Chondrocyte (in vitro differentiated cells): ENCODE measurements at places on chromosomes 2 and 18.

- peaks cover under 1% of the 10 kb centered on the region for H3K36me3 ChIP-seq
- no peaks in the 10 kb centered on the region for H3K4me1 ChIP-seq
- no peak for DNase-seq
- no peak overlapping the region for H3K27ac ChIP-seq
Measured at GRCh38 chr2:142843731-142844130, 33.7 kb upstream of the KYNU start.

- no peak overlapping the region for H3K4me3 ChIP-seq
- H3K36me3 ChIP-seq, result no peaks in the 10 kb centered on the region
- DNase-seq, result no peak
- H3K4me1 ChIP-seq, result peaks cover 6% of the 10 kb centered on the region
- H3K27ac ChIP-seq, result no peak overlapping the region
Measured at GRCh38 chr2:187453078-187453641, 5.1 kb upstream of the CALCRL start.

- H3K4me1 ChIP-seq, result peaks cover 50% of the 10 kb centered on the region
- no peaks in the 10 kb centered on the region for H3K27me3 ChIP-seq
- no peak overlapping the region for H3K27ac ChIP-seq
- H3K4me3 ChIP-seq, result no peak overlapping the region
- DNase-seq, result no peak
- H3K36me3 ChIP-seq, result peaks cover 3% of the 10 kb centered on the region
Measured at GRCh38 chr2:28642796-28643195, 108.8 kb upstream of the PPP1CB start.

DNA sequence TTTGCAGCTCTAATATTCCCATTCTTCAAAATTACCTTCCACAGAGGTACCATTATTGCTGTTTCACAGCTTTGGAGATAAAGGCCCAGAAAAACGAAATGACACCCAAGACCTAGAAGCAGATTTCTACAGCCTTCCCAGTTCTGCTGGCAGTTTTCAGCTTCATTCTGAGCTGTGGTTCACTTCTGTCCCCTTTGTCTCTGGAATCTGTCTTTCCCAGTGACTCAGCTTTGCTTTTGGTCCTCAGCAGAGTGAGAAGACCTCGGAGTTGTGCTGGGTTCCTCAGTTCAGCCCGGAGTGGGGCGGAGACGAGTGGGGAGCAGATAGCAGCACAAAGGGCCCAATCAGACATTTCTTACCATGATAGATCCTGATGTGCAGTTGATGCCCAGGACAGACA, 180.7 kb upstream of the CXCR4 start:
- H3K27me3 ChIP-seq, result peaks cover 5% of the 10 kb centered on the region
- no peak overlapping the region for H3K27ac ChIP-seq
- DNase-seq, result no peak
- H3K36me3 ChIP-seq, result no peaks in the 10 kb centered on the region
- H3K4me3 ChIP-seq, result no peak overlapping the region
- no peaks in the 10 kb centered on the region for H3K4me1 ChIP-seq

DNA sequence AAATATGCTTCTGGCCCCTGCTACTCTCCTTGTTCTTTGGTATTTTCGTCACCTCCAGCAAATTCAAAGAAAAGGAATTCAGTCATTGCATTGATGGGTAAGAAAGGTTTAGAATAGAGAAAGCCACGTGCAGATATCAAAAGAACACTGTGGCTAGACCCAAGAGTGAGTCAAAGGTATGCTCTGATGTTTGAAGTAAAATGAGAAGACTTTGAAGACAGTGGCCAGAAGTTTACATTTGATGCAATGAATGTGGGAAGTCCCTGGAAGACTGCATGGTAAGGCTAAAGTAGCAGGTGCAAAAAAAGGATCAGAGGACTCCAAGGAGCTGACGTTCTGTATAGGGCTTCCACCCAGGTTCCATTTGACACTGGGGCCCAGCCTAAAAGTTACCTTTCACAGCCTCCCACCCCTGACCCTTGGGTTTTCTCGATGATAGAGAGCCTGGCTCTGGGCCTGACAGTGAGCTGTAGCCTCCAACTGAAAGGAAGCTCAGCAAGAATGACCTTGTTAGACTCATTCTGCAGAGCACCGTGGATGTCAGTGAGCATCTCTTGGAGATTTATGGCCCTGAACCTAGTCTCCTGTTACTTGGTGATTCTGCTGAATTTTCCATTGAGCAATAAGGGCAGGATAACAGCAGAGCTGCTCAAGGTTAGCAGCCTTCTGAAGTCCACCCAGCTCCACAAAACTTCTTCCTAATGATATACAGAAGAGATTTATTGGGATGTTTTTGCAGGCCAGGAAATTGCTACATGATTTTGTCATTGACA, 223.7 kb upstream of the RBBP8 start:
- peaks cover 47% of the 10 kb centered on the region for H3K4me1 ChIP-seq
- no peak overlapping the region for H3K27ac ChIP-seq
- no peak overlapping the region for H3K4me3 ChIP-seq
- no peak for DNase-seq

DNA sequence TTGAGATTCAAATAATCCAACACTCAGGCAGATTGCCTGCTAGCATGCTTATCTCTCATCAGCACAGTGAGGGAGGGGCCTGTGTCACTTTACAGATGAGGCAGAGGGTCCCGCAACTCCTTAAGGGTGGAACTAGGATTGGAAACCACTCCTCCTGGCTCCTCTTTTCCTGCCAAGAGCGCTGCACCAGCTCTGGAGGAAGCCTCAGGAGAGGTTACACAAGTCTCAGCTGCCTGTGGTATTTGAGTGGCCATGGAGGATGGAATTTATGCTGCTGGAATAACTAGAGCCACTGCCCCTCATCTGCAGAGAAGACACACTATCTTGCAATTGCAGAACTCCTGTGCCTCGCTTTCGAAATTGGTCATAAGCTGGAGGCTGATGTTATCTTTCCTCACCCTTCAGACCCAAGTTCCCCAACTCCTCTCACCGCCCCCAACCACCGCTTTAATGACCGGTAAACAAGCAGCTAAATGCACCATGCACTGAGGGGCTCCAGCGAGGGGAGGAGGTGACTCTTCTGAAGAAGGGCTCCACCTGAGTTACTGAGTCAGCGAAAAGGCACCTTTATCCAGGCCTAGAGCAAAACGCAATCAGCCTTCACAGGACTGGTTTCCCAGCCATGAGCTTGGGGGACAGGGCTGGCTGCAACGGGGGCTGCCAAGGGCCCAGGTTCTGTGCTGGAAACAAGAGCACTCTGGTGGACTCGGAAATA, 245.8 kb downstream of the SOX11 start:
- H3K27ac ChIP-seq, result no peak overlapping the region
- peaks cover 4% of the 10 kb centered on the region for H3K27me3 ChIP-seq
- no peak for DNase-seq
- no peaks in the 10 kb centered on the region for H3K36me3 ChIP-seq
- no peaks in the 10 kb centered on the region for H3K4me1 ChIP-seq

DNA sequence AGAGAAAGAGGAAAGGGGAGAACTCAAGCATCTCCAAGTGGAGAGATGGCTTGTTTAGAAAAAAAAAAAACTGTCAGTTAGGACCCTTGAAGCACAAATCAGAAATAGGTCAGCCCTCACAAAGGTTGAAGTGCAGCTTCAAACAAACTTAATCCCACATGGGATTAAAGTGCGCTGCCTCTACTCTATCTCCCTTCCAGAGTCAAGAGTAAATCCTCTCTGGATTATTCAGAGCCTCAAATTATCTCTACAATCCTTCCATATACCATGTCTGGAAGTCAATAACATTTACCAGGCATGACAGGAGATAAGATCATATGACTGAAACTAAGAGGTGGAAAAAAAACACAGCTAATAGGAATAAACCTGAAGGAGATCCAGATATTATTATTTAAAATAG, 69.8 kb downstream of the SMAD7 start:
- H3K36me3 ChIP-seq, result no peaks in the 10 kb centered on the region
- no peak for DNase-seq
- H3K27me3 ChIP-seq, result no peaks in the 10 kb centered on the region
- H3K4me1 ChIP-seq, result peaks cover 39% of the 10 kb centered on the region
- H3K27ac ChIP-seq, result no peak overlapping the region
- H3K4me3 ChIP-seq, result no peak overlapping the region

DNA sequence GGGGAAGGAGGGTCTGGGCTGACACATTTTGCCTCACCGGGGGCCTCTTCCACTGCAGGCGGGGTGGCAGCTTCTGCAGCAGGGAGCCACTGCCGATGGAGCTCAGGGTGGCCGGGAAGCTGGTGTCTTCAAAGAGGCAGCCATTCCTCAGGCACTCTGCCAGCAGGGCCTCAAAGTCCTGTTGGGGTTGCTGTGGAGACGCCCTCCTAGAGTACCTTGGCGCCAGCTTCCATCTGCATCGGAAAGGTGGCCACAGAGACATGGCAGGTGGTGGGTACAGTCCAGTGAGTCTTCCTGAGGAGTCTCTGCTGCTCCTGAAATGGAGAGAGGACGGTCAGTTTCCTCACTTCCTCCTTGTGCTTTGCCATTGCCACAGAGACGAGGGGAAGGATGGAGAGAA, 12.1 kb downstream of the CAPN14 start:
- no peaks in the 10 kb centered on the region for H3K4me1 ChIP-seq
- no peak overlapping the region for H3K4me3 ChIP-seq
- H3K27ac ChIP-seq, result no peak overlapping the region
- no peaks in the 10 kb centered on the region for H3K36me3 ChIP-seq
- peaks cover 23% of the 10 kb centered on the region for H3K27me3 ChIP-seq

DNA sequence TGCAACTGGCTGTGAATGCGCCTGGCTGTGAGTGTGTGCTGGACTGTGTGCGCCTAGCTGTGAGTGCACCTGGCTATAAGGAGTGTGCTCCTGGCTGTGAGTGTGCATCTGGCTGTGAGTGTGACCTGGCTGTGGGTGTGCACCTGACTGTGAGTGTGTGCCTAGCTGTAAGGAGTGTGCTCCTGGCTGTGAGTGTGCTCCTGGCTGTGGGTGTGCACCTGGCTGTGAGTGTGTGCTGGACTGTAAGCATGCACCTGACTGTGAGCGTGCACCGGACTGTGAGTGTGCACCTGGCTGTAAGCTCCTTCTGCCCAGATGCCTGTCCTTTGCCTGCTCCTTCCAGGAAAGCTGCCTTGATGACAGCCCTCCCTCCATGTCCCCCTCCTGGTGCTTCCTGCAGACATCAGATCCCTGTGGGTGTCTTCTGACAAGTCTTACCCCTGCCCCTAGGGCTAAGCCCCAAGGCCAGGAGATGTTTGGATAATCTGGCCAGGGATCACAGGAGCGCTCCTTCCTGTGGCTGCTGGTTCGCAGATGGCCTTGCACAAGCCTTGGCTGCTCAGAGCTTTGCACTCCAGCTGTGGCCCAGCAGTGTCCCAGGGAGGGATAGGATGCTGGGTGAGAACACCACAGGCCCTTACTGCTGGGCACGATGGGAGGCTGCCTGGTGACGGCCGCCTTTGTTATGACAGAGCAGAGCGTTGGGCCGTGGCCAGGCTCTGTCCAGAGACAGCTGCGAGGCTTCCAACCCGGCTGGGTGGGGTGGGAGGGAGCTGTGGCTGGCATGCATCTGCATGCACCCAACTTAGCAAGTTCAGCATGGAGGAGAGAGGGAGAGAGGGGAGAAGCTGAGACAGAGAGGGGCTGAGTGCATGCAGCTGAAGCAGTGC, 89.9 kb downstream of the GLI2 start:
- DNase-seq, result peak; percentile 91
- H3K4me3 ChIP-seq, result no peak overlapping the region
- H3K27ac ChIP-seq, result peak overlapping the region; percentile 36
- H3K4me1 ChIP-seq, result peaks cover 32% of the 10 kb centered on the region
- H3K36me3 ChIP-seq, result peaks cover 4% of the 10 kb centered on the region

- H3K27me3 ChIP-seq, result peaks cover 36% of the 10 kb centered on the region
- H3K4me1 ChIP-seq, result peaks cover 8% of the 10 kb centered on the region
- peak; percentile 72 for DNase-seq
- no peak overlapping the region for H3K27ac ChIP-seq
Measured at GRCh38 chr2:95059656-95060370, 34.3 kb downstream of the MAL start.

GRCh38 chr18:59900222-59901128, 679 bp downstream of the PMAIP1 start:
- DNase-seq, result no peak
- H3K27me3 ChIP-seq, result no peaks in the 10 kb centered on the region
- H3K4me1 ChIP-seq, result peaks cover 42% of the 10 kb centered on the region
- peaks cover 11% of the 10 kb centered on the region for H3K36me3 ChIP-seq

- no peak overlapping the region for H3K27ac ChIP-seq
- H3K4me1 ChIP-seq, result peaks cover 4% of the 10 kb centered on the region
- DNase-seq, result no peak
Measured at GRCh38 chr2:122927197-122927596, 1097.9 kb upstream of the CNTNAP5 start.

DNA sequence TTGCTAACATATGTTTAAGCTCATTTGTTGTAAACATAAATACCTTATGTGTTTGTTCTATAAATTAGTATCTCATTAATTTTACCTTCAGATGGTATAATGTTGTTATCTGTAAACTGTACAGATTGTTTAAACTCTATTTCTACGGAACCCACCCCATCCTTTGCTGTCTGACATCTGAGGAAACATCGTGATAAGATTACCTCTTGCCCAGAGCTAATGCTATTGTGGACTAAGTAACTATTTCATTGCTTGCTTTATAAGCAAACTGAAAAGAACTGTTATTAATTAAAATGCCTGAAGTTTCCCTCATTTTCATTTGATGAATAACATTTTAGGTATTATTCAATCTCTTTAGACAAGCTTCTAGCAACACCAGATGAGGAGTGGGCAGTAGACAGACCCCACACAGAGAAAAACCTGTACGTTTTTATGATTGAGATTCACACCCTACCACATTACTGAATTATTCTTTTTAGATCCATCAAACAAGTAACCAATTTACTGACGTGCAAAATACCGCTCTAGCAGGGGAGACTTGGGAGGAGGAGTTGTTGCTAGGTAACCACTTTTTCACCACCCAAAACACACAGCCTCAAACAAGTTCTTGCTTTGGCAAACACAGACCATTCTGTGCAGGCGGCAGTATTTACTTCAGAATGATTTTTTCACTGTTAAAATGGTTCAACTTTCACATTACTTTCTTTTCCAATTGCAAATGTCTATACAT, 1.9 kb upstream of the SYT4 start:
- no peak overlapping the region for H3K27ac ChIP-seq
- H3K36me3 ChIP-seq, result no peaks in the 10 kb centered on the region
- no peak for DNase-seq
- no peak overlapping the region for H3K4me3 ChIP-seq
- H3K27me3 ChIP-seq, result peaks cover 24% of the 10 kb centered on the region

DNA sequence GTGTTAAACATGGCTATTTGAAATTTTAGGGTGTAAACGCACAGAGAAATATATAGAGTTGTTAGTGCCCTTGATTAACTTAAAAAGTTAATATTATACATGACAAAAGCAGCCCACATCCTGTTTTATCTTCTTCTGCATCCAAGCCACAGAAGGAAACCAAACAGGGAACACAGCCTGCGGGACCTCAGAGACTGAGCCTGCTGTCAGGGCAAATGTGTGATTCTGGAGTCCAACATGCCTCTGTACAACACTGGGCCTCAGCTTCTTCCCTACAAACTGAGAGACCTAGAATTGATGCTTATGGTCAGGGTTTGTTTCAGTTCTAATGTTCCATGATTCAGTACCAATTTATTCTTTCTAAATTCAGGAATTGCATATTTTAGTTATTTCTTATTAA, 404.7 kb downstream of the FBXO15 start:
- no peak for DNase-seq
- H3K4me3 ChIP-seq, result no peak overlapping the region
- H3K27ac ChIP-seq, result no peak overlapping the region
- H3K27me3 ChIP-seq, result peaks cover 4% of the 10 kb centered on the region
- no peaks in the 10 kb centered on the region for H3K4me1 ChIP-seq

- peaks cover 3% of the 10 kb centered on the region for H3K36me3 ChIP-seq
- peaks cover 32% of the 10 kb centered on the region for H3K27me3 ChIP-seq
- no peak overlapping the region for H3K27ac ChIP-seq
Measured at GRCh38 chr2:98761267-98761781, 30.4 kb upstream of the MGAT4A start.

- no peak overlapping the region for H3K4me3 ChIP-seq
- peaks cover 6% of the 10 kb centered on the region for H3K36me3 ChIP-seq
- no peaks in the 10 kb centered on the region for H3K4me1 ChIP-seq
- no peaks in the 10 kb centered on the region for H3K27me3 ChIP-seq
Measured at GRCh38 chr2:95232232-95232631, 24.9 kb downstream of the ZNF892 start.
